Suprapubic skin (tissue), 4 donors: ENCODE measurements at places on chromosomes 2 and 18. TPM values are rescaled to one million over a fixed set of nuclear protein-coding genes. Genes with fewer than 3 reads are reported as not detected.

GRCh38 chr2:2569306-2569705 lies 238.2 kb upstream of the MYT1L start:
- no peak for DNase-seq

GRCh38 chr18:51726614-51727013 lies 529.1 kb upstream of the MEX3C start:
- DNase-seq: no peak

DNA sequence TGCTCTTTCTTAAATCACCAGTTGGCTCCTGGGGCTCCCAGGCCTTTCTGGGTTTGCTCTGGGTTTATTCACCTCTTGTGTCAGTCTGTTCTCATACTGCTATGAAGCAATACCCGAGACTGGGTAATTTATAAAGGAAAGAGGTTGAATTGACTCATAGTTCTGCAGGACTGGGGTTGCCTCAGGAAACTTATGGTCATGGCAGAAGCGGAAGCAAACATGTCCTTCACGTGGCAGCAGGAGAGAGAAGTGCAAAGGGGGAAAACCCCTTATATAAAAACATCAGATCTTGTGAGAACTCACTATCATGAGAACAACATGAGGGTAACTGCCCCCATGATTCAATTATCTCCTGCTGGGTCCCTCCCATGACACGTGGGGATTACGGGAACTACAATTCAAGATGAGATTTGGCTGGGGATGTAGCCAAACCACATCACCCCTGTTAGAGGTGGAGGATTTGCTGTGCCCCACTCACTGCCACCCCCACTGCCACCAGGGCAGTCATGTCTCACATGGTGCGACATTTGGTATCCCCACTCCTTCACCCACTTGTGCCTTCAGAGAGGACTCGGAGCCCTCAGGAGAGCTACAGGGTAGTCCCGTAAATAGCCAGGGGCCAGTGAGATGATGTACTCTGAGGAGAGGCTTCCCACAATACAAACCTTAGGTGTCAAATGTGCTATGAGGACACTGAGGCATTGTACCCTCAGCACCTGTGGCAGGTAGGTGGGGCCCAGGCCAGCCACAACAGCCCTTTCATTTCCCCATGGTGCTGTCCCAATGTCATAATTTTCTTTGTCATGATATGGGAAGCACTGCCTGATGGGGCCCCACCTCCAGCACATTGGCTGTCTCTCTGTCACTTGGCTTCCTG lies 35.7 kb downstream of the CDC42EP3 start:
- no peak for DNase-seq

DNA sequence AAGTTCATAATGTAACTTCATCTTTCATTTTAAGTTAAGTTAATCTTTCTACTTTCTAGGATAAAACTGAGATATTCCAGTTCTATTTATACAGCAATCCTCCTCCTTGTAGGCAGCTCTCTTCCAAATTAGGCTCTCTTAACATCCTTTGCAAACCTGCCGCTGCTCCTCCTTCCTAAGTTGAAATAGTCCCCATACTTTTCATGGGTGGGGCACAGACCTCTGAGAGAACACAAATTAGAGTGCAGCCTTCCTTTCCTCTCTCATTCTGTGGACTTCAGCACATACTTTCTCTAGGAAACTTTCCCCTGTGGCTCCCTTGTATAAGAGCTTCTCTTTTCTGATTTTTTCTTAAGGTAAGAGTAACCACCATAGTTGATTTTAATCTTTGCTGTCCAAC lies 28.3 kb downstream of the TWSG1 start:
- DNase-seq: no peak

DNA sequence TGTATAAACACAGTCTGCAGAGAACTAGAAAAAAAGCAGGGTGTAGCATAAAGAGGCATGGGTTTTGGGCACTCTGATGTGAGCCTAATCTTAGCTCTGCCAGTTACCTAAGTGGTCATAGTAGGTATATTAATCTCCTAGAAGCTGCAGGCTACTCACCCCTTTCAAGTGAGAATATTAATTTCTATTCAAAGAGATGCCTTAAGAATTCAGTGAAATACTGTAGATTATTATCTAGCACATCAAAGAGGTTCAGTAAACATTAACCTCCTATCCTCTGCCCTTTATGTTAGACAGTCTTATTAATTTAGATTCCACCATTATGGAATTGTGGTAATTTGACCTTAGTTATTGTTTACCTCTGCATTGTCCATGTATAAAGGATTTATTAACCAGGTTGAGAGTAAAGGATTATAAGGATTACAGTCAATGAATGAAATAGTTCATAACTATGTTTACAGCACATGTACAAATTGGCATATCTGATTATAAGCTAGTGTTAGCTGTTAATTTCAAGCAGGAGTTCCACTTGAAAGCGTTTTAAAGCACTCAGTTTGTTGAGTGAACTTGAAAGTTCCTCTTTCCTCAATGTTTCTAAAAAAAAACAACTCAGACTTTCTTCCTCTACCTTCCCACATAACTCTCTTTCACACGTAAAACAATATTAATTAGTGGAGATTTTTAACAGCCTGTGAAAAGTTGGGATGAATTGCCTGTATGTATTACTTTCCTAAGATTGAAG lies 150.6 kb upstream of the EPC2 start:
- no peak for DNase-seq

DNA sequence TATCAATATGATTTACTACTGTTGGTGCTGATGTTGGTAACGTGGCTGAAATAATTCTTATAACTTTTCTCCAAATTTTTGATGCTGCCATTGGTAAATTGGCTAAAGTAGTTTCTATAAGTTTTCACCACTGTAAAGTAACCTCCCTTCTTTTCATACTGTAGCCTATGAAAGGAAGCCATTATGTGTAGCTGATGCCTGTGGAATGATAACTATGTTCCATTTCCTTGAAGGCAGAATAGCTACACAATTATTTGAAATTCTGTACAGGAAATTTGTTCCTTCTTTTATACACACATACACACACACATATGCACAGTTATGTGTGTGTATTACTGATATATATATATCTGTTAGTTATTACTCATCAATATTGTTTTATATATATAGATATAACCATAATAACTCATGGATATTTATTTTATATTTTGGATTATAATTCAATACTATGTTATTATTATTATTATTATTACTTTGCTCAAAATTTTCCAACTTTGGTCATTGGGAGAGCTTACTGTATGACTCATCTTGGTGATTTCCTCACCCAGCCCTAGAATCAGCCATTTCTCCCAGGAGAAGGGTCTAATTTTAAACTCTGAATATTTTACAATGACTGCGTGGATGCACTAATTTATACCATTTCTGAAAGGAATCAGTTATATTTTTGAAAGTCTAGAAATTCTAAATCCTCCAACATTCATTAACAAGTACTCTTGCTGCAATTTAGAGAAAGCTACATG lies 1677.7 kb downstream of the SUCLG1 start:
- DNase-seq: no peak

RND3 gene
- total RNA-seq: 45.7 TPM

CDK5R2 gene
- not detected for total RNA-seq

DGKD gene
- 7.0 TPM for total RNA-seq

GRCh38 chr18:48871391-48872166 lies 79.2 kb downstream of the SMAD7 start:
- no peak for DNase-seq

MAB21L4 gene
- 69.0 TPM for total RNA-seq

DNA sequence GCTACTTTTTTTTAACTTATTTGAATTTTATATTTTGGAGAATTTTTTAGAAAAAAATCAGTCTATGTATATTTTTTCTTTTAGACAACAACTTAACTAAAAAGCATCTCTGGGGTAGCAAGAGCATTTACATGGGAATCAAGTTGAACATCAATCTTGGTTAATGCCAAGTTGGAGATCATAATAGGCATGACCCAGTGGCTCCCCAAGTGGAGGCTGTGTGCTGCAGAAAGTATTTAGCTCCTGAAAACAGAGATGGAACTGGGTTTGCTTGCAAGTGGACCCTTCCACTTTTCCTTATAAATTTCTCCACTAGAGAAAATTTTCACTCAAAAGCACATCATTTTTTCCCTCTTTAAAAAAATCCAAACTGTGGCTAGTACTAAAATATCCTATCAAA lies 23.9 kb upstream of the CAVIN2 start:
- no peak for DNase-seq

NCKAP5 gene
- 4.9 TPM for total RNA-seq

DNA sequence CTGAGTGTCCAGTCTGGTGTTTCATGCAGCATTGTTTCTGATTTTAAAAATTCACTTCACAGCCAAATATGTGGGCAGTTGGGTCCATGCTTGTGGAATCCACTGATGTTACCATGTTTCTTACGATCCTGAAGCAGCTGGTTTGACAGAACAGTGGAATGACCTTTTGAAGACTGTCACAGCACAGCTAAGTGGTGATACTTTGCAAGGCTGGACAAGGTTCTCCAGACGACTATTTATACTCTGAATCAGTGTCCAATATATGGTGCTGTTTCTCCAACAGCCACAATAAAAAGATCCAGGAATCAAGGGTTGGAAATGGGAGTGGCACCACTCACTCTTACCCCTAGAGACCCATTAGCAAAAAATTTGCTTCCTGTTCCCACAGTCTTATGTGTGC lies 577.4 kb upstream of the RAB6C start:
- DNase-seq: no peak

- no peak for DNase-seq
Measured at GRCh38 chr2:191508738-191509137, 169.2 kb upstream of the NABP1 start.

GRCh38 chr18:48676756-48677368 lies 138.0 kb downstream of the CTIF start:
- no peak for DNase-seq

DNA sequence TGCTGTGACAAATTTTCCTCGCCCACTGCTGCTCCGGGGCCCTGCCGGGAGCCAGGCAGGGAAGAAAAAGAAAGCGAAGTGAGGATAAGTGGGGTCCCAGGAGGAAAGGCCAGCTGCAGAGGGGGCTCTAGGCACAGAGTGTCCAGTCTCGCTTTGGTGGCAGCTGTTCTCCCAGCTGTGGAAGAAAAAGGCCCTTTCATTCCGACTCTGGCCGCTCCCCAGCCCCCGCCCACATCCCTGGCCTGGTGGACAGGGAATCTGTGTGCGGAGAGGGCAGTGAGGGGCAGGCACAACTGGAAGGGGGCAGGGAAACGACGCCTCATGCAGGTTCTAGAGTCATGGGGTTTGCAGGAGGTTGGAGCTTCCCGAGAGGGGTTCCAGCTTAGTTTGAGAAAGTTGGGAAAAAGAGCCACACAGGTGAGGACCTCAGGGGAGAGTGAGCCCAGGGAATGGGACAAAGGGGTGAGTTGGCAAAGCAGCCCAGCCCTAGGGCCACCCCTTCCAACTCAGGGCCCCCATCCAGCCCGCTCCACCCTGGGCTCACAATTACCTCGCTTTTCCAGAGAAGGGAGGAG lies 1.8 kb downstream of the RTKN start:
- DNase-seq: no peak
